ENCODE measurements at places on chromosomes 11 and 22.
A peak's percentile ranks its signal among the peaks of the same experiment; 100 is the strongest.

DNA sequence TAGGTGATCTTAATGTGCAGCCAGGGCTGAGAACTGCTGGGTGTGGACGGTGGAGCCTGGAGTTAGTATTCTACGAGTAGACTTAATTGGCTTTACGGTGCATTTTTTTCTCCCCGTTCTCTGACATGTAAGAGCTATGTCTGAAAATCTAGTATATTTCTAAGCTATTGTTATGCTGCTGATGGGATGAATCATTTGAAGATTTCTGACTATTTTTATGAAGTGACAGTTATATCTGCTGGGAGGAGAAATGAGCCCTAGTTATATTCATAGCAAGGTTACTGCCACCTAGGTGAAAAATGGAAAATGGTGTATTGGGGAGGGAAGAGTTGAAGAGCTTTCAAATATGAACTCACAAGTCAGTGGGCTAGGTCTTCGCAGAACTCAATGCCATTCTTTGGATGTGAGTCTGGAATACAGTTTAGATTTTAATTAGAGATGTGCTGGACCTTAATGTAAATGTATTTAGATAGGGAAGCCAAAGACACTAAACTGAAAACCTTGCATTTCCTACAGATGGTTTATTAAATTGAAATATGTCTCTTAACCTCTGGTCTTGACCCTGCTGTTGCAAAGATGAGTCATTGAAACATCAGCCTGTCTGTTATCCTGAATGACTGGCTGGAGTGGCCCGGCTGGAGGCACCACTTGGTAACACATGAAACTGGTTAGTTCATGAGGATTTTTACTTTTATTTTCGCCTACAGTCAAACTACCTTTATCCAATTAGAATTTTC is 293.7 kb downstream of the DDX10 start:
- DNase-seq = no peak

- no peak for DNase-seq
These were observed 375.5 kb upstream of the NARS2 start for GRCh38 chr11:78949976-78950690.

DNA sequence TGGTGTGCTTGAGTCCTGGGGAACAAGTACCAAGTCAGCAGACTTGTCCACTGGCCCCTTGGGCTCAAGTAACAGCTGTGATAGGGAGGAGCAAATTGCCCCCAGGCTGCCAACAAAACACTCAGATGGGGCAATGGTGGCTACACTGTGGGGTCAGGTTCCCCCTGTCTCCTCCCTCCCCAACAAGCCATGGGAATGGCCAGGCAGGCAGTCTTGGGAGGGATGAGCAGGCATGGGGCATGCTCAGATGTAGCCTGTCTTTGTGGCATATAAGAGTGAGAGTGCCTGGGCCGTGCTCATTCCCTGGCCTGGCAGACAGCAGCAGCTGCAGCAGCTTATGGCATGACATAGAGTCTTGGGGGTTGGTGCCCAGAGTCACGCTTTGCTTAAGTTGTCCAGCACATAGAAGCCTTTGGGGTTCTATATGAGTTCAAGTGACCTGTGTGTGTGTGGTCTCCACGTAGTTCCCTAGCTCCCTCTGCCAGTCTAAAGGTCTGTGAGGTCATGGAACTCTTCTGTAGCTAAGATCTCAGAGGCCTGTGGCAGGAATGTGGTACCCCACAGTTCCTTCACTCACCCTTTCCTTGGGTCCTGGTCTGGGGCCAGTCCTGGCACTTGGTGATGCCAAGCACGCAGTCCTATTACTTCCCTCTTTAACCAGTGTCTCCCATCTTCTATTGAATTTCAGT is 44.7 kb downstream of the BIRC2 start:
- DNase-seq = no peak

DNA sequence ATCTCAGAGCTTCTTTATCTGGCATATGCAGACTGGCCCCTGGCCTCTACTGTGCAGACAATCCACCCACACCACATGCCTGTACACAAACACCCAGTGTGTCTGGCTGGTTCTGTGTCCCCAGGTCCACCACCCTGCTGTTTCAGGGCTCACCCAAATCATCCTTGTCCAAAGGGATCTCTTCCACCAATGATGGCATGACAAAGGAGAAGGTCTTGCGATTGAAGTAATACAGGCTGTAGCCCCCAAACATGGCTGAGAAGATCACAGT is 1.7 kb downstream of the SLC37A4 start:
- DNase-seq = no peak

GRCh38 chr11:112885744-112886433 is 75.3 kb upstream of the NCAM1 start:
- no peak for DNase-seq

GRCh38 chr22:27106985-27107384 is 449.6 kb downstream of the MIAT start:
- DNase-seq = no peak

- peak; percentile 59 for DNase-seq
These were observed 2.8 kb upstream of the NUCB2 start for GRCh38 chr11:17273668-17274282.

GRCh38 chr22:48076008-48076407 is 1313.6 kb downstream of the TBC1D22A start:
- DNase-seq = no peak

- DNase-seq = no peak
These were observed 1169.5 kb upstream of the CCDC90B start for GRCh38 chr11:84455691-84456090.

DNA sequence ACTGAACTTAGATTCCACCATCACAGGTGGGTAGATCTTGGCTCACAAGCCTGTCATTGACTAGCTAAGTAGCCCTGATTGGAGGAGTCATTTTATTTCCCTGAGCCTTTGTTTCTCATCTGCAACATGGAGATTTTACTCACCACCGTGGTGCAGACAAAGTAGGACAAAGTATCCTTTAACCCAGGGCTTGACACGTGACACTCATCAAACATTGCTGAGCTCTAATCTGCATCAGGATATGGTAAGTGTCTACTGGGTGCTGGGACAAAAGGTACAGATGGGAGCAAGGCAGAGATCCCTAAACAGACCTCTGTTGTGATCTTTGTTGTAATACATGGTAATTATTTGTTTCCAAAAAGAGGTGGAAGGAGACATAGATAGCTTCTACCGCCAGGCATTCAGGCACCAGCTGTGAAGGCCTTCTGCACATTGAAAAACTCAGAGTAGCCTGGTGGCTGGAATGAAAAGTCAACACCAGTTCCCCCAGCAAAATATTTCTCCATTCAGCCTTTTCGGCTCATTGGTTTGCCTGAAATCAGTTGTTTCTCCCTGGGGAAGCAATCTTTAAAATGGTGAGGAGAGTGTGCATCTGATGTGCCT is 18.3 kb upstream of the MICAL2 start:
- DNase-seq = no peak

GRCh38 chr11:64590763-64591221 is at the start of gene SLC22A12:
Gene SLC22A12, plus strand, starts transcription at chr11:64591220. Its CDS starts 337 bp downstream, at chr11:64591557.
- no peak for DNase-seq

DNA sequence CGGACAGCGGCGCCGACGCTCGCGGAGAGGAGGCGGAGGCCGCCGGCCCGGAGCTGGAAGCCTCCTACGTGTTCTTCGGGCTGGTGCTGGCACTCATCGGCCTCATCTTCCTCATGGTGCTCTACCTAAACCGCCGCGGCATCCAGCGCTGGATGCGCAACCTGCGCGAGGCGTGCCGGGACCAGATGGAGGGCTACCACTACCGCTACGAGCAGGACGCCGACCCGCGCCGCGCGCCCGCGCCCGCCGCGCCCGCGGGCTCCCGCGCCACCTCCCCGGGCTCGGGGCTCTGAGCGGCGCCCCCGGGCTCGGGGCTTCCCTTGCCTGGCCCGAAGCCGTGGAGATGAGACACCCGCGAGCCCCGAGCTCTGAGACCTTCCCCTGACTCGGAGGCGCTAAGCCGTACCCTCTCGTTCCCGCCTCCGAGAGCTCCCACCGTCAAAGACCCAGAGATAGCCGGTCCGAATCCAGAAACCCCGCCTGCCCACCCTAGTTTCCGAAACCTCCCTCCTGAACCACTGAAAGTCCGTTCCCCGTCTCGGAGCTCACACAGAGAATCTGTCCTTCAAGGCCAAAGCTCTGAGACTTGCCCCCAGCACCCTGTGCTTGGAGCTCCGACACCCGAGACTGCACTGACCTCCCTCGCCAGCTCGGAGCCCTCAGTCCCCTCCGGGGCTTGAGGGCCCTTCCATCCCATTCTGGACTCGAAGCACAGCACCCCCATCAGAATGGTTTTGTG is 1.5 kb downstream of the TPBGL start:
- no peak for DNase-seq

DNA sequence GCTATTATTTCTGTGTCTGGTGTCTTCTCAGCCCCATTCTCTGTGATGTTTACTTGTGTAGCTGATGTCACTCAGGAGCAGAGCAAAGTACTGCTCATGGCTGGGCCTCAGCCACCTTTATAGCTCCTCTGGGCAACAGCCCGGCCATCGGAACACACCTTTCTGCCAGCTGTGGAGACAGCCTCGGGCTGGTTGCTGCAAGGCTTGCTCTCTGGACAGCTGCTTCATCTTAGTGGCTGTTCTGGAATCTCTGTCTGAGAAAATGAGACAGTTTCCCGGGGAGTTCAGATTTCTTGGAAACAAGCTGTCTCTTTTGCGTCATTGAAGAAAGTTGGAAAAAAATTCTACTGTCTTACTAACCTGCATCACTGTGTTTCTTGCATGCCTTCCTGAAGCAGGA is 20.0 kb downstream of the THY1 start:
- DNase-seq = no peak

GRCh38 chr11:18390088-18390487 is 4.3 kb upstream of the LDHA start:
- no peak for DNase-seq

- DNase-seq = no peak
These were observed 39.7 kb downstream of the ADAMTS8 start for GRCh38 chr11:130388607-130389205.

- no peak for DNase-seq
These were observed 381.9 kb upstream of the TENM4 start for GRCh38 chr11:79822766-79823165.

GRCh38 chr22:49310354-49310753 is 517.3 kb downstream of the BRD1 start:
- no peak for DNase-seq

- no peak for DNase-seq
These were observed 22.3 kb upstream of the MICAL2 start for GRCh38 chr11:12088047-12088481.

- no peak for DNase-seq
These were observed 509.9 kb downstream of the NTM start for GRCh38 chr11:131880316-131880715.

DNA sequence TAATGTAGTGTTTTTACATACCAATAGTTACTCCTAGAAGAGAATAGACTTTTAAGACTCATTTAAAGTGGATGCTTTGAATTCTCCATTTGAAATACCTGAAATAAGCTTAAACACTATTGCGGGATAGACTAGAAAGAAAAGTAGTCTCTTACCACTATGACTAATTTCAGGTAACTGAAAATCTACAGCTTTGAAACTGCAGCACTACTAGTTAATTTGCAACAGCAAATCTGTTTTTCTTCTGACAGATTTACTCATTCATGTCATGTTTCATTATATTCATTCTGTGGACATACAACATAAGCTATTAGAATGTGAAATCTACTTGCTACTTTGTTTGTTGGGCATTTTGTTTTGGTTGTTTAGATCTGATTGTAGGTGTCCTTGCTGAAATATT is 153.6 kb downstream of the MAML2 start:
- DNase-seq = no peak

- no peak for DNase-seq
These were observed 12.5 kb downstream of the GDPD5 start for GRCh38 chr11:75513250-75513649.

GRCh38 chr11:45665933-45666647 is 668 bp upstream of the CHST1 start:
- DNase-seq = no peak

GRCh38 chr22:42080287-42080686 is 787 bp downstream of the SMDT1 start:
- no peak for DNase-seq

DNA sequence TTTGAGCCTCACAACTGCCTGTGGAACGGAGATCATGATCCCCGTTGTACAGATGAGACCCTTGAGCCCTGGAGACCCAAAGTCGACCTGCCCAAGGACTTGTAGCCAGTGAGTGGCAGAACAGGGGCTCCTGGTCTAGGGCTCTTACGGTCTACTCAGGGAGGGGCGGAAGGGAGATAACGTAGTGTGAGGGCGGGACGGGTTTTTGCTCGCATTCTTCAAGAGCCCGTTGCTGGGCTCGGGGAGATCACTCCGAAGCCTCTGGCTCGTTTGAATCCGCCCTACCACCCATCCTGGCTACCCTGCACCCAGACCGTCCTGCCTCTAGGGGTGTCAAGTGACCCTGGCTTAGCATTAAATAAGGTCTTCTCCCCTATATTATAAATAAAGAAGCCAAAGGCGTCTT is 639 bp downstream of the CRY2 start:
- peak; percentile 51 for DNase-seq

- DNase-seq = no peak
These were observed 36.8 kb downstream of the SGSM3 start for GRCh38 chr22:40407021-40407761.

DNA sequence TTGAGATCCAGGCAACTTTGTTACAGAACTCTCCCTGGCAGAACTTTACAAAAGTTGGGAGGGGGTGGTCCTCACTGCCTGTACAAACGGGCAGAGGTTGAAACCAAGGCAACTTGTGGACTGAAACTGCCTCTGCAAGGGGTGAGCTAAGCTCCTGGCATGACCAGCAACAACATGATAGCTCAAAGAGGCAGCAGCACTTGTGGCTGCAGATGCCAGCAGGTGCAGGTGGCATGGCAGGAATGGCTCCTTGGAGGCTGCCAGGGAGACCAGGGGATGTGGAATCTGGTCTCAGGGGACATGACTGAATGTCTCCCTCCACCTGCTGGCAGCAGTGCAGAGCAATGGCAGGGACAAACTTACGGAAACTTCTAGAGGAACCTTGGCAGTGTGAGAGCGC is 38.8 kb upstream of the PHF21A start:
- DNase-seq = no peak

GRCh38 chr11:83361831-83362230 is 75.7 kb upstream of the CCDC90B start:
- no peak for DNase-seq

GRCh38 chr22:39233710-39234471 is 10.9 kb downstream of the PDGFB start:
- no peak for DNase-seq

DNA sequence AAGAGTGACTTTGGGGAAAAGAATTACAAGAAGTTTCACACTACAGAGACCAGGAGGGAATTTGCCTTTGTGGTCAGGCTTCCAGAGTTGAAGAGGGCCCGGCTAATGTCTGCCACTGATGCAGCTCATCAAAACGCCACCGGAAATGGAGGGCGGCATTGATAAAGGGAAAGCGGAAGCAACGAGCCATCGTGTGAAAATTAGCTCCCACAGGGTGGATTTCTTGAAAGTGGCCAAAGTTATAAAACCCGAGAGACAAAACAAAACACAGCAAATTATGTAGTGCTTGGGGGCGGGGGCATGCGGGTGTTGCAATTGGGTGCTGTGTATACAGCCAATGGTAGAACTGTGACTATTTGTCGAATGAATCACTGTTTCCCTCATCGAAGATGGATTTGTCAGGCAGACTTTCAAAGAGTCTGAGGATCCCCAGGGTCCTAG is 113.0 kb downstream of the ADAMTS15 start:
- no peak for DNase-seq
